Stimulated activated CD4-positive, alpha-beta T cell treated with anti-CD3 and anti-CD28 coated beads, Interleukin-2, amount 100 ng/mL, for 24 hours (primary cell): ENCODE measurements at places on chromosomes 2 and 18.

DNA sequence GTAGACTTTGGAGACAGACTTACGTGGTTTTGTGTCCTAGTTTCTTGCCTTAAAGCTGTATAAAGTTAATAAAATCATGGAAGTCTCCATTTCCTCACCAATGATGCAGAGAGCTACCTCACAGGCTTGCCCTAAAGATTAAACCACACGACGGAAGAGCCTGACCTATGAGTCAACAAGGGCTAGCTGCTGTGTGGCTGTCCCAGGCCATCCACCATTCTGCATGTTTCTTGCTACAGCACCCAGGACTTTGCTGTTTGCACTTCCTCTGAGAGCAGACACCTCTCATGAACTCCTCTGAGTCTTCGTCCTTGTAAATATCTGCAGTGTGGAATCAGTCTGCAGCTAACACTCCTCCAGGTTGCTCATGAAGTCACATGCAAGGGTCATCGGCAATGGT lies 160.0 kb upstream of the TRIB2 start:
- peak; percentile 12 for DNase-seq

DNA sequence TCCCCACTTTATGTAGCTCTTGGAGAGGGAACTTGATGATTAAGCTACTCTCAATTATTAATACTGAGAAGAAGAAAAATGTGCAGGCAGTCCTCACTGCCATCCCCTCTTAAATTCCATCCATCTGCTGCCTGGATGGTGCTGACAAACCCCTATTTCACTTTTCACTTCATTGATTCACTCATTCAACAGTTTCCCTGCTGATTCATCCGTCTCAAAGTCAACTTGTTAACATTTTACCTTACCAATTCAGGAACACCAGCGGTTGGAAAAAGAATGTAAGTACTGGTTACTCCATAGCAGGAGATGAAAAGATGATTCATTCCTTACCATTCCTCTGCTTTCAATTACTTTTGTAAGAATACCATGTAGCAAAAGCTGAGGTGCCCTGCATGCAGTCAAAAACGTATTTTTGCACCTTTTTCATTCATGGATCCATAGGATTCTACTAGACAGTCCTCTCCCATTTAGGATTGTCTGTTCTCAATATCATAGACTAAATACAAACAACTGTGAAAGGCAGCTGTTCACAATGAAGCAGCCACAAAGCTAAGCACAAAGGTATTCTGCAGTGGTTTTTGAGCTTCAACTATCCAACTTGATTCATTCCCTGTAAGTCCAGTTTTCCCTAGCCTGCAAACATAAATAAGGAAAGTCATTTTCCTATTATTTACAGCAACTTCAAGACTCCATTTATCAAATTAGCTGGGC lies 262.0 kb downstream of the MREG start:
- DNase-seq: no peak

GRCh38 chr2:201882353-201883090 lies 76.2 kb downstream of the CDK15 start:
- no peak for DNase-seq

DNA sequence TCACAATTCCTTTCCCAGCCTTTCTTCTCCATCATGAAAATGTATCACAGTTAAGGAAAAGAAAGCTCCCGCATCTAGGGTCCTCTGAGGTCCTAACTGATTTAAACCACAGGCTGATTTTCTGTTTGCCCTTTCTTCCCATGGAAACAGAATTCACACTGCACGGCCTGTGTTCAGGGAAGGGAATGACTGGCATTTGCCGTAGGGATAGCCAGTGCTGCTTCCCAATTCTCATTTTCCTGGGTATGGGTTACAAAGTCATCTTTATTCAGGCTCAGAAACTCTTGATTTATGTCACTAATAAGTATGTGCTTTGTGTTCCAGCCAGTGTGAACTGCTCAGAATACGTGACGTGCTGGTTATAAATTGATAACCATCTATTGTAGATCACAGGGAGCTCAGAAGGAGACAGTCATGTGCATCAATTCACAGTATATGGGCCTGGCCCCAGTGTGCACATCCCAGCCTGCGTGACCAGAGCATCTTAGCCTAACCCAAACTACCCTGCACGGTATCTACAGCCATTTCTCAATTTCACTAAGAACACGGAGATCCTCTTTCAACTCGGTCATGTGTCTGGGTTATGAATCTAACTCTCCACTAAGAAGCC lies 163.3 kb downstream of the LRRC30 start:
- no peak for DNase-seq

- no peak for DNase-seq
These were observed 132.5 kb downstream of the UBE2E3 start for GRCh38 chr2:181112916-181113315.

- no peak for DNase-seq
These were observed 5.9 kb downstream of the ITSN2 start for GRCh38 chr2:24354395-24354794.

DNA sequence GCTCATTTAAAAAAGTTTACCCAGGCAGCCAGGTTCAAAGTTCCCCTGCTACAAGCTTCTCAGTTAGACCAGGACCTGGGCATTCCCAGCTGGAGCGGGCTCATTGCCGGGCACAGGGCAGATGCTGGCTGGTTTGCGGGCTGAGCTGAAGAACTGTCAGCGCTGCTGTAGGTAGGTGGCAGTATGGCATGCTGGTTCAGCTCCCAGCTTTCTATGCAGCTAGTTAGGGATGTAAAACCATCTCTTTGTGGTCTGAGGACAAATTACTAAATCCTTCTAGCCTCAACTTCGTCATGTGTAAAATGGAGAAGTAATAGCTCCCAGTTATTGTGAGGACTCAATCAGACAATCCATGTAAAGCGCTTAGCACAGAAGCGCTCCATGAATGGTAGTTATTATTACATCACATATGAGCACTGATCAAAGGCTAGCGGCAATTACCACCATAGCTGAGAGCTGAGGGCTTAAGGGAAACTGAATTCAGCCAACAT lies 2.4 kb upstream of the LDLRAD4 start:
- peak; percentile 58 for DNase-seq

- no peak for DNase-seq
These were observed 183.2 kb downstream of the KLHL29 start for GRCh38 chr2:23568211-23568610.

DNA sequence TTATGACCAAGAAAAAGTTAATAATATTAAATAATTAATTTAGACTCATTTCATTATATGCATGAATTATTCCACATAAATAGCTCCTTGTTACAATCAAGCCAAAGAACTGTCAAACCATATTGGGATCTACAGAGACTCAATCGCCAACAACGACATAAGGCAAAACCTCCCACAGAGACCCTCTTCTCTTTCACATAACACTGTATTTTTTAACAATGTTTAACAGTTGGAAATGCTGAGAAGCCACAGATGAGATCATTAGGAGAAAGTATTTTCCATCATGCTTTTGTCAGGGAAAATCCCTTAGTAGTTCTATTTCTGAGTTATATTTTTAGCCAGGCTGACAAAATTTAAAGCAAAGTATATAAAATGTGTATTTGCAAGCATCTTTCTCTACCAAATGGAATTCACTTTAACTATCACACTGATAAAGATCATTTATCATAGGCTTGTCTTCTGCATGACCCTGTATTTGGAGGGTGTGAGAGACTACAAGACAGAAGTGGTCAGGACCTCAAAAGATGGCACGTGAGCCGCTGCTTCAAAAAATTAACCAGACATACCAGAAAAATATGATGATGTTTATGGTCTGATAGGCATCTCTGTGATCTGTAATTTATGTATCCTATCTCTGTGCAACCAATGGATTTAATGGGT lies 383.8 kb downstream of the NRXN1 start:
- DNase-seq: no peak

- DNase-seq: no peak
These were observed at the start of gene MCFD2 for GRCh38 chr2:46915281-46915810. Gene MCFD2, minus strand, starts transcription at chr2:46915806. Its CDS starts 6,635 bp downstream, at chr2:46909171.

- no peak for DNase-seq
These were observed 37.9 kb downstream of the LYPD1 start for GRCh38 chr2:132632000-132632649.

- DNase-seq: no peak
These were observed 77.2 kb upstream of the HPCAL1 start for GRCh38 chr2:10225291-10226037.

- no peak for DNase-seq
These were observed 21.0 kb downstream of the ZC3H6 start for GRCh38 chr2:112296407-112296806.

DNA sequence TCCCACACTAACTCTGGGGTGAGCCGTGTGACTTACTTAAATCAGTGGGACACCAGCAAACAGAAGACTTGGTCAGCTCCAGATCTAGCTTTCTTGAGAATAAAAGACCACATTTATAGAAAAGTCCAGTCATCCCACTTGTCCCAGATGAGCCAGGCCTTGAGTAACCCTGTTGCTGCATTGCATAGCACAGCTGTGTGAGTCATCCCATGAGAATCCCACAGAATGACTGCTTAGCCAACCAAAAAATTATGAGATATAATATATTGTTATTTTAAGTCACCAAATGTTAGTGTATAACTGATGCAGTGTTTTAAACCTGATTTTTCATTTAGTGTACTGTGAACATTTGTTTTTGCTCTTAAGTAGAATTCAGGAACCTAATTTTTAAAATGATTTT lies 94.2 kb upstream of the FSHR start:
- DNase-seq: no peak
